ENCODE measurements at places on chromosomes 4 and X.

DNA sequence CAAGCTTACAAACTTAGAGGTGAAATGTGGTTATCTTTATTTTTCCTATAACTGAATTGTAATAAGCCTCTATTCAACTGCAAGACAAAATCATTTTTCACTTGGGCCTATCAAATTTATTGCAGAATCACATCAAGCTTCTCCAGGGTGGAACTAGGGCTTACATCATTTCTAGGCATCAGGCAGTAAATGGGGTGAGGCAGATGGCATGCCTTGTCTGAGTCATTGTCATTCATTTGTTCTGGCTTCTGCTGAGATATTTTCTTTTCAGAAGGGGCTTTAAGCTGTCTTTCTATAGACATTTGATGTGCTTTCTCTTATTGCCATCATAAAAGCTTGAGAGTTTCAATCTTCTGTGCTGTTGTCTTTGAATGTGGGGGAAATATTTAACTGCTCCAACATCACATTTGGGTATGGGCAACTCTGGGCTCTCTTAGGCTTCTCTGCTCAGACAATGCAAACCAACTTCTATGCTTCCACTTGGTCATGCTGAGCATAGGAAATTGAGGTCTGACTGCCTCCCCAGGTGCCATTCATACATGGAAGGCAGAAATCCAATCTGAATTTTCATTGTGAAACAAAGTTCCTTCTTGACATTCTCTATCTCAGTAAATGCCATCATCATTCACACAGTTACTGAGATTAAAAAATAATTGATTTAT, 225.8 kb upstream of the GIMD1 start:
- DNase-seq = no peak

DNA sequence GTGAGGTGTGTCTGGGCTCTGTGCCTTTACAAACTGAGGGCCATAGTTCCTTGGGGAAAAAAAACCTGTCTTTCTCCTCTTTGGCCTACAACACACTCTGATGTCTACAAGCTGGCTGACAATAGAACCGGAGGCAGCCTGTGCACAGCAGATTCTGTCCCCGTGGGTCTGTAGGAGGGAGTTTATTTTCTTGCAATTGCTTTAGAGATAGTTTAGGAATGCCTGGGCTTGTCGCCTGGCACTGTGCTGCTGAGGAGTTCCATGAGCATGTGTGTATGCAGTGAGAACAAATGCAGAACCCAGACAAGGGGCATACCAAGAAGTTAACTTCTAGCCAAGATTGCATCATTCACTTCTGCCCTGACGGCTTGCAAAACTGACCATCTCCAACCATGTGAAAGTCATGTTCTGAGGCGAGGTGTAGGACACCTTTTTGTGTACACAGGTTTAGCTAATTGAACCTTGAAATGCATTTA, 54.1 kb downstream of the CCNI start:
- no peak for DNase-seq

DNA sequence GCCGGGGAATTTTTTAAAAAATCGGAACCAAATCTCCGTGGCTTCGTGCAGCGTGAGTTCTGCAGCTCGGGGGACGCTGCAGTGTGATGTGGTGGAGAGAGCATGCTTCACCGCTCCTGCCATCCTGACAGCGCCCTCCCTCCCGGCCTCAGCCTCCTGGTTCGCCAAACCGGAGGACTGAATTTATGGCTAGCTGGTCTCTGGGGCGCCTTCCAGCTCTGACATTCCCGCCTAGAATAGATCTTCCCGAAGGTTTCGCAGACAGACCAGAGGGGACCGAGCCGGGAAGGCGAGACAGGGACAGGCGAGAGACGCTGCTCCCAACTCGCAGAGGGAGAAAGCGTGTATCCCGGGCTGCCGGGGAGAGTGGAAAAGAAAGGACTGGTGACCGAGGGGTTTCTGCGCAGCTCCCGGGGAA, 25.9 kb downstream of the HOPX start:
- DNase-seq = no peak

- no peak for DNase-seq
Observed at GRCh38 chrX:22534643-22535042, 261.9 kb downstream of the CBLL2 start.

DNA sequence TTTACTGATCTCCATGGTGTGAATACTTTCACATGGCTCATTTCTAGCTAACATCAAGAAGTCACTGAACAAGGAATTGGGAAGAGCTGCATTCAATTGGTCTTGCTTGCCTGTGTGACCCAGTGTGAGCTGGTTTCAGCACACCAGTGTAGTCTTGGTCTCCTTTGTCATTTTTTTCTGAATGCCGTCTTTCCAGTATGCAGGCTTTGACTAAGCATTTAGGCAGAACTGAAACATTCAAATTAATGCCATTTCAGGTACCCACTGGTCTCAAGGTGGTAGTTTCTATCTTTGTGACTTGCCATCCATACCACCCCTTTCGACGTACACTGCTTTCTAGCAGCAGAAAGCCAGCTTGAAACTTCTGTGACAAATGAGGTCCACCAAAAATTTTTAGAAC, 550.5 kb upstream of the BOD1L1 start:
- no peak for DNase-seq

DNA sequence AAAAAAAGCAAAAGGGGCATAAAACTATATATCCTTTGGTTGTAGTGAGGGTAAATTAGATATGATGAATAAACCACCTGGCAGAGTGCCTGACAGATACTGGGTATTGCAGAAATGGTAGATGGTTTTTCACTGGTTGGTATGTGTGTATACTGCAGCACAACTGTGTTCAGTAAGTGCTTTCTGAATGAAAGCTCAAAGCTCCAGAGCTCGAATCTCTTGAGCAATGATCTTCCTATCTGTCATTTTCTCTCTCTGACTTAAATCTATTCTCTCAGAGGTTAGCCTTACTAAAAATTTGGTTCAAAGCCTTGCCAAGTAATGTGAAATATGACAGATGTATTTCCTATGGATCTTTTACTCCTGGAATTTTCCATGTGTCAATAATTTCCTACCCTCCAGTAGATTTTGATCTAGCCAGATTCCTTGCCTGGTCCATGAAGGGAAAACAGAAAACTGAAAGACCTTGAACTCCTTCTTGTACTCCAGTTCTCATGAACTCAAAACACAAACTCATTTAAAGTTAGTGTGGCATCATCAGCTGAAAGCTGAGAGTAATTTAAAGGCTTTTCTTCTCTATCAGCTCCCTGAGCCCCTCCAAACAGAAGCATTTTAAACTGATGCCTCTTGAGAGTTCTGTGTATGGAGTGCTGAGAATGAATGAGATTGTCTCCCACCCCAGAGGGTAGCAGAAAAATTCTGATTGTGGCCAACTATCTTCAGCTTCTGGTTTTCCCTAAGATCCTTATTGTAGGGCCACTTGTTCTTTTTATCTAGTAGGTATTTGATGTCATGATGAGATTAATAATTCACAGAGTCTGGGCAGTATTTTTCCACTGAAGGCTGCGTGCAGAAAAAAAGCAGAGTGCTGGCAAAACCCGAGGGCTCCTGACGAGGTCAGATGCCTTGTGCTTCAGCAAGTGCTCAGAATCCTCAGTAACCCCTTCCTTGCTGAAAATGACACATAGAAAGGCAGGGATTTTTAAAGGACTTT, 363.4 kb upstream of the BOD1L1 start:
- DNase-seq = no peak

- no peak for DNase-seq
Observed at GRCh38 chr4:174397366-174398155, 113.8 kb downstream of the CEP44 start.

- no peak for DNase-seq
Observed at GRCh38 chr4:154005171-154005520, 216.3 kb upstream of the SFRP2 start.

GRCh38 chr4:110616238-110617074, 6.4 kb downstream of the PITX2 start:
- DNase-seq = no peak

- no peak for DNase-seq
Observed at GRCh38 chr4:35250761-35251160, 993.6 kb downstream of the ARAP2 start.

DNA sequence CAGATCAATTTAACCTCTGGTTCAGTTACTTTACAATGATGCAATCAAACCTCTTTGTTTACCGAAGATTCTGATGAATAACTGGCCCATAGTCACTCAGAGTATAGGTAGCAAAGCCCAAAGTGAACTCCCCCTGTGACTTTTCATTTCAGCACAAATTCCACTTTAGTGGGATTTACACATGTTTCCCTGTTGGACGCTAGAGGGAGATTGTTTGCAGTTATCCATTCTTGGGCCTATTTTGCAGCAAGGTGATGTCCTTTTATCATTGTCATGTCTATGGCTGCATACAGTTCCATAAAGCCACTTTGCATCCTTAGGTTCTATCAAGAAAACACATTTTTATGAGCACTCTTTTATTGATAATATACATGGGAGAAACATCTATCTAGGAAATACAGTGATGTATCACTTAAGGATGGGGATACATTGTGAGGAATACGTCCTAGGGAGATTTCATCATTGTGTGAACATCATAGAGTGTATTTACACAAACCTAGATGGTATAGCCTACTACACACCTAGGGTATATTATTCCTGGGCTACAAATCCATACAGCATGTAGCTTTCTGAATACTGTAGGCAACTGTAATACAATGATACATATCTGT, 14.5 kb upstream of the DKK2 start:
- DNase-seq = no peak

GRCh38 chr4:127959794-127960193, 5.2 kb downstream of the MFSD8 start:
- DNase-seq = no peak

DNA sequence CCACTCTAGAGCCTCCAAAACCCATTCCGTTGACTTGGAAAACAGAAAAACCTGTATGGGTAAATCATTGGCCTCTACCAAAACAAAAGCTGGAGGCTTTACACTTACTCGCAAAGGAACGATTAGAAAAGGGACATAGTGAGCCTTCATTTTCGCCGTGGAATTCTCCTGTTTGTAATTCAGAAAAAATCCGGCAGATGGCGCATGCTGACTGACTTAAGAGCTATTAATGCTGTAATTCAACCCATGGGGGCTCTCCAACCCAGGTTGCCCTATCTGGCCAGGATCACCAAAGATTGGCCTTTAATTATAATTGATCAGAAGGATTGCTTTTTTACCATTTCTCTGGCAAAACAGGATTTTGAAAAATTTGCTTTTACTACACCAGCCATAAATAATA, 60.8 kb downstream of the ZNF732 start:
- no peak for DNase-seq

DNA sequence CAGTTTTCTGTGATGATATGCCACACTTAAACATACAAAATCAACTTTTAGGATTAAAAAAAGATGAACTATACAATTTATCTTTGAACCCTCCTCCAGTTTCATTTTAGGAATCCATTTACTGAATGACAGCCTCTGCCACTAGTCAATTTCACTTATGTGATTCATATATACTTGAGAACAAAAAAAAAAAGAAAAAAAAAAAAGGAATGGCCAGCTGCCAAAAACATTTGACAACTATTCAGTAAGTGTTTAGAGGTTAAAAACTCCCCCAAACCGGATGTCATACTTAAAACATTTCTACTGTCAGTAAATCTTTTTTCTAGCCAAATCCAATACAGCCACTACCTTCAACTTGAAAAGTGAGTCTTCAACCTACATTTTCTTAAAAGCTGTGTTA, 266.7 kb upstream of the MAGEB2 start:
- no peak for DNase-seq

- DNase-seq = no peak
Observed at GRCh38 chr4:79141530-79141929, 184.3 kb downstream of the NAA11 start.

- DNase-seq = no peak
Observed at GRCh38 chr4:67934628-67935027, 28.7 kb downstream of the TMPRSS11A start.

DNA sequence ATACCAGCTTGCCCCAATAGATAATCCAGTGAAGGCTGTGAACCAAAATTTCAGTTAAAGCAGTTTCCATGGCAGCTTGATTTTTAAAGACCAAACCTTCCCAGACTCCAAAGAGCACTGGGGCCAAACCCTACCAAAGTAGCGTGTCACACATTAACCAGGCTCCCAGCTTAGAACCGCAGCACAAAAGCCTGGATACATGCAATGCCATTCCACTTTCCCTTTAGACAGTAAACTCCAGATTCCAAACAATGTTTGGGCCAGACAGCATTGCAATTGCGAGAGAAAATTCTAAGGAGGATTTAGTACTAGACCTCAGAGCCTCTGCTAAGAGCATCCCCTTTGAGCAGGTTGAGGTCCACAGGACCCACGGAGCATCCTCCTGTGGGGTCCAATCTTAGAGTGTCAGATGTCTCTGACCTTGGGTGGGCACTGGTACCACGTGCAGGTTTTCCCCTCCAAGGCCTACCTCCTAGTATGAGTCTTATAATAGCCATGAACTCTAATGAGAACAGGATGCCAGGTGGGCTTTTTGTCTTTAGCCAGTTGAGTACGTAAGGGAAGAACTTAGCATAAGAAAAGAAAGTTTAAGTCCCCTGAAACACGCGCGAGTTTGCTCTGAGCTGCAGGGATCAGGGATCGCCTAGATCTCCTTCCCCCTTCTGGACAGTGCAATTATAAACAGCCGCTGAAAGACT, 38.8 kb downstream of the MGARP start:
- no peak for DNase-seq
